NT2/D1 (cell line): ENCODE measurements at places on chromosomes 4 and X.
A peak's percentile ranks its signal among the peaks of the same experiment; 100 is the strongest.

DNA sequence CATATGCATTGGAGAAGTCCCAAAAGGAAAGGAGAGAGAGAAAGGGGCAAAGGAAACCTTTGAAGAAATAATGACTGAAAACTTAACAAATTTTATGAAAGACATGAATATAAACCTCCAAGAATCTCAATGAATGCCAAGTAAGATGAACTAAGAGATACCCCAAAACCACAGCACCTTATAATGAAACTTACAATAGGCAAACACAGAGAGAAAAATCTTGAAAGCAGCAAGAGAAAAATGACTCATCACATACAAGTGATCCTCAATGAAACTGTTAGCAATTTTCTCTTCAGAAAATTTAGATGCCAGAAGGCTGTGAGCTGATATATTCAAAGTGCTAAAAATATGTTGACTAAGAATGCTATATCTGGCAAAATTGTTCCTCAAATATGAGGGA lies 10.1 kb downstream of the SMIM10L2A start:
- DNase-seq: no peak

DNA sequence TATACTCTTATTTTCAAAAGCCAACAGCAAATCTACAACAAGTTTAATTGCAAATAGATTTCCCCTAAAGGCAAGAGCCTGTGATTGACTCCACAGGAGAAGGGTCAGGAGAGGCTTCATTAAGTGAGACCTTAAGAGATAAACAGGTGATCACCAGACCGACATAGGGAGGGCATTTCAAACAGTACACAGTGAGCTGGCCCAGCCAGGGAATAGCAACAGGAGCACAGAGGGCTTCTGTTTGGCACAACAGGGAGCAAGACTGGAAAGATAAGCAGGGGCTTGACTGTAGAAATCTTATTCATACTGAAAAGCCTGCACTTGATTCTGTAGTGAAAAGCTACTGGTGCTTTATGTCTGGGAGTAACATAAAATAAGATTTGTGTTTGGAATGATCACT lies 3.9 kb downstream of the RUFY3 start:
- no peak for DNase-seq

- no peak for DNase-seq
Observed at GRCh38 chr4:8080754-8081065, 77.9 kb downstream of the ABLIM2 start.

DNA sequence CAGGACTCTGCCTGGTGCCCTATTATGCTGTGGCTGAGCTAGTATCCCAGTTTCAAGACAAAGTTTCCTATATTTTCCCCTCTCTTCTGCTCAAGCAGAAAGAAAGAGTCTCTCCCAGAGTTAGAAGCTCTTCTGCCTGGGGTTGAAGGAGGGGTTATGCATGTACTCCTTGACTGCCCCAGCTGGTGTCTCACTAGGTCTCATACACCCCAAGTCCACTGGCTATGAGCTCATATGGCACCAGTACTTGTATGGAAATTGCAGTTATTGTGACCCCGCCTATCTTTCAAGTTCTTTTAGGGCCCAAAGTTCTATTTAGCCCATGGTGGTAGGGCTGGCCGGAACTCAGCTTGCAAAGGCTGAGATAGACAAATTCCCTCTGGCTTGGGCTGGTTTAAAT lies 131.8 kb downstream of the NBDY start:
- DNase-seq: no peak

DNA sequence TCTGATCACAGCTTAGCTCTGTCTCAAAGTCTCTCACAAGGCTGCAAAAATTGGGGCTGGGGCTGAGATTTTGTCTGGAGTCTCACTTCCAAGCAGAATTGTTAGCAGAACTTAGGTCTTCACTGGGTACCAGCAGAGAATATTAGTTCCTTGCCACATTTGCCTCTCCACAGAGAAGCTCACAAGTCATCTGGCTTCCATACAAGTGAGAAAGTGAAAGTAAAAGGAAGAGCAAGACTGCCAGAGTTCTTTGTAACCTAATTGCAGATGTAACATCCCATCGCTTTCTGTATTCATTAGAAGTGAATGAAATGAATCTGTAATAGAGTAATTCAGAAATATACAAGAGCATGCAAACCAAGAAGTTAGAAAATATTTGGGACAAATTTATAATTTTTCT lies 624.1 kb upstream of the GNPDA2 start:
- no peak for DNase-seq

DNA sequence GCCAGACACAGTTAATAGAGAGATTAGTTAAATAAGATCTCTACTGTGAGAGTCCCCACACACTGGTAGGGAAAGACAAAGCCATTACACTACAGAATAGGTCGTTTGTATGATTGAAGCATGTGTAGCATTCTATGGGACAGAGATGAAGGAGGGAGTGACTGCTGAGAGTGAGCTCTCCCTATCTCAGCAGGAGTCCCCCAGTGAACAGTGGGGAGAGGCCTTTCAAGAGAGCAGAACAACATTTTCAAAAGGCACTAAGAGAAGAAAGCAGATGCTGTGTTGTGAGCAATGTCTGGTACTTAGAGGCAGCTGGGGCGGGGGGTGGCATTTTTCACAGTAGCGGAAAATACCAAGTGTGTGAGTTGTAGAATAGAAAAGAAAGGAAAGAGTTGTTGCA lies 413.6 kb downstream of the AFF2 start:
- DNase-seq: no peak

DNA sequence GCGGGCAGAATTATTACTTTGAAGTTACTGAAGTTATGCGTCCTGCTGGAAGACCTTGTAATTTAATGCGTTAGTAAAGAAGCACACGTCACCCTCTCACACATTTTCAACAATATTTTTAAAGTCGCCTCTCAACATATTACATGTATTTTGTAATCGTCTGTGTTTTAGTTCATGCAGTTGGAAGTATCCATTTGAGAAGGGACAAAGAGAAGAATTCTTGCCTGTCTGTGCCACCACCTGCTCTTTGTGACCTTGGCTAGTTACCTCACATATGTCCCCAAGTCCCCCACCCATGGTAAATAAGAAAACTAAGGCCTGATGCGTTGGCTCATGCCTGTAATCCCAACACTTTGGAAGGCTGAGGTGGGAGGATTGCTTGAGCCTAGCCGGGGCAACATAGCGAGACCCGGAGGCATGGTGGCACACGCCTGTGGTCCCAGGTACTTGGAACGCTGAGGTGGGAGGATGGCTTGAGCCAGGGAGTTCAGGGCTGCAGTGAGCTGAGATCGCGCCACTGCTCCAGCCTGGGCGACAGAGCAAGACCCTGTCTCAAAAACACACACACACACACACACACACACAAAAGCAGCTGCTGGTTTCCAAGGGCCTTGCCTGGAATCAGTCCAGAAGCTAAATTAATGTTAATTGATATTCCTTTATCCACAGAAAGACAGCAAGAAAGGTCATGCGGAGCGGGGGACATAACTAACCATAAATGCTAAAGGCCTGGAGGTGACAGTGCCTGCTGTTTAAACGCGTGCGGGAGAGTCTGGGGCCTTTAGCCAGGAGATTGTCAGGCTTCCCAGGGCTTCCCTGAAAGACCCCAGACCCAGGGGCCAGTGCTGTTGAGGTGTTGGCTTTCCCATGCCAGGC lies 811 bp downstream of the TMEM187 start:
- no peak for DNase-seq

DNA sequence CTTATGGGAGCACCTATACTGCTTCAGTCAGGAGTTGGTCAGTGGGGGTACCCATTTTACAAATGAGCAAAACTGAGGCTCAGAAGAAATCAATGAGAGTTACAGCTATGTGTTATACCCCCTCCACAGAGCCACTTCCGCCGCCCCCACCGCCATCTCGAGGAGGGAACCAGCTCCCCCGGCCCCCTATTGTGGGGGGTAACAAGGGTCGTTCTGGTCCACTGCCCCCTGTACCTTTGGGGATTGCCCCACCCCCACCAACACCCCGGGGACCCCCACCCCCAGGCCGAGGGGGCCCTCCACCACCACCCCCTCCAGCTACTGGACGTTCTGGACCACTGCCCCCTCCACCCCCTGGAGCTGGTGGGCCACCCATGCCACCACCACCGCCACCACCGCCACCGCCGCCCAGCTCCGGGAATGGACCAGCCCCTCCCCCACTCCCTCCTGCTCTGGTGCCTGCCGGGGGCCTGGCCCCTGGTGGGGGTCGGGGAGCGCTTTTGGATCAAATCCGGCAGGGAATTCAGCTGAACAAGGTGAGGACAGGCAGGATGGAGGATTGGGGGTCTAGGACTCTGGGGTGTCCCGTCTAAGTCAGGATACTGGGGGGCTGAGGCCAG lies 5.0 kb downstream of the WAS start:
- no peak for DNase-seq

DNA sequence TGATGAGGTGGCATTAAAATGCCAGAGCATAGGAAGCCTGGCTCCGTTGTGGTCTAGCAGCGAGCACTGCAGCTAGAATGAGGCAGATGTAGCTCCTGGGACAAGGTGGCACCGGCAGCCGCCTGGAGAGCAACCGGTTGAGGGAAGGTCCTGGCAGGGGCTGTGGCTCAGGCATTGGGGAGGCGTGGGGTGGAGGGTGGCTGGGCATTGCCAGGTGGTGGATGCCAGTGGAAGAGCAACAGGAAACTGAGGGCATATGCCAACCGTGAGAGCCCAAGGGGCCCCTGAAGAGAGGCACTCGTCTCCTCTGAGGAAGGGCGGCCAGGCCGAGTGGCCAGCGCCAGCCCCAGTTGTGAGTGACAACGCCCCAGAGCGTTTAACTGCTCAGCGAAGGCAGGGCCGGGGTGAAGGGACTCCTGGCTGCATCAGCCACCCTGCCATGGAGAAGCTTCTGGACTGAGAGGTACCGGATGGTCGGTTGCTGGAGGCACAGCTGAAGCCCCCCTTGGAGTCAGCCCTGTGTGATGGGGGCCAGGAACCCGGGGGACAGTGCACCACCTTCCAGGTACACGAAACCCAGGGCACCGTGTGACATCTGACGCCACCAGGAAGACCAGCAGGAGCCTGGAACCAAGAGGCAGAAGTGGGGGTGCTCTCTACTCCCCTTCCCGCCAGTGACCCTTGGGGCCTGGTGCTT lies 13.2 kb upstream of the PDE6B start:
- DNase-seq: no peak

DNA sequence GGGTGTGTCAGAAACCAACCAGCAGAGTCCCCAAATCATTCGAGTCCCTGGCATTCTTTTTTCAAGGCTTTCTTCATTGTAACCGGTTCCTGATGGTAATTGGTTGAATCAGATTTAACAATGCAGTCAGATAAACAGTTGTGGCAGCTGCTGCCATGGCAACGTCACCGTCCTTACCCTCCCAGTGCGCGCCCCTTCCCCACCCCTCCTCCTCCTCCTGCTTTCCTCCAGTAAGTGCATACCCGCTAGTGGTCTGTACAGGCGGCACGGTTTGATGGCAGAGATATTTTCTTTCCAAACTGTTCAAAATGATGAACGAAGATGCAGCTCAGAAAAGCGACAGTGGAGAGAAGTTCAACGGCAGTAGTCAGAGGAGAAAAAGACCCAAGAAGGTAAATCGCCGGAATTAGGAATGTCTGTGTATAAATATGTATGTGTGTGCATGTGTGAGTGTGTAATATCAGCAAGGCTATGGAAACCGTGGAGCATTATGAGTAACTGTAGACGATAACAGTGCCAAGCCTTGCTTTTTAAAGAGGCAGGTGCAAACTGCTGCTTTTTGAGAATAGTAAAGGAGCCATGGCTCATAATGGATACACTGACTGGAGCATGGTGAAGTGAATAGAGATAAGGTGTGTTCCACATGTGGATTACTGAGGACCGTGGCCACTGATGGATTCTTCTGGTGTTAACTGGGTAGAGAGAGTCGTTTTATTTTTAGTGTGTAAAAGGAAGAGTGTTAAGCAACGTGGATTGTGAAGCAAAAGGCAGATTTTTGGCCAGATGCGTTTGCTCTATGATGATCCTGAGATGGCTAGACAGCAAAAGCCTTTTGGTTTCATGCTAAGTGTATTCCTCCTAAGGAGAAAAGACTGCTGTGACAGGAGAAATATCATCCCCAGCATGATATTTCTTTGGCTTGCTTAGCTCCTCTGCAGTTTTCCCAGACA lies at the start of gene ANK2:
TSS of gene ANK2 (plus strand) at position 233 of the 950 bp plus-strand sequence. CDS start at position 309, 76 bp downstream.
- peak; percentile 18 for DNase-seq

GRCh38 chr4:4541040-4541631 lies 712 bp downstream of the STX18 start:
- DNase-seq: no peak

- DNase-seq: no peak
Observed at GRCh38 chr4:145390571-145390970, 91.1 kb upstream of the SMAD1 start.

DNA sequence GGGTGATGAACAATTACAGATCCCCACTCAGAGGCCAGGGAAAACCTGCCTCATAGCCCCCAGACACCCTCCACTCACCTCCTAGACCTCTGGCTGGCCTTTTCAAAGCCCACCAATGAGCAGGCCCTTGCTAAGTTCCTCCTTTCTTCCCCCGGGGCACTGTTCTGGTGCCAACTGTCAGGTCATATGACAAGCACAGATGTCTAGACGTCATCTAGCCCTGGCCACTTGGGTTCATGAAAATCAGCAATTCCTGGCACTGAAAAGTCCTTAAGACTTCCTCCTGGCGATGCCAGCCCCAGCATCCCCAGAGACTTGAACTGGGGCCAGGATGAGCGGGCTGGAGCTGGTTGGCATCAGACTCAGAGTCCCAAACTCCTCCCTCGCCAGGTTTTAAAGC lies 115.6 kb upstream of the NALF2 start:
- DNase-seq: no peak

GRCh38 chr4:10983268-10983667 lies 298.7 kb upstream of the CLNK start:
- DNase-seq: no peak

DNA sequence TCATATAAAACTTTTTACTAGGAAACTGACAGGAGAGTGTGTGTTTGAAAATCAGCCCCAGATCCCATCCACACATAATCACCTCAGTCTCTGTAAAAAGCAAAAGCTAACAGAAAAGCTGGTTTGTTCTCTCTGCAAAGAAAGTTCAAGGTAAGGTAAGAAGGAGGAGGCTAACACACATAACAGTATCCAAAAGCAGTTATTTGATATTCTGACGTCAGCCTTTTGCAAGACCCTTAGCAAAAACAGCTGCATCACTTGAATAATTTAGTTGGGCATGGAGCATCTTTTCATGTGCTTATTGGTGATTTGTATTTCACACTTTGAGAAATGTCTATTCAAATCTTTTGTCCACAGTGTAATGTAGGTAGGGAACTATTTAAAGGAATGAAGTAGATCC lies 5.5 kb downstream of the TCEAL9 start:
- no peak for DNase-seq

DNA sequence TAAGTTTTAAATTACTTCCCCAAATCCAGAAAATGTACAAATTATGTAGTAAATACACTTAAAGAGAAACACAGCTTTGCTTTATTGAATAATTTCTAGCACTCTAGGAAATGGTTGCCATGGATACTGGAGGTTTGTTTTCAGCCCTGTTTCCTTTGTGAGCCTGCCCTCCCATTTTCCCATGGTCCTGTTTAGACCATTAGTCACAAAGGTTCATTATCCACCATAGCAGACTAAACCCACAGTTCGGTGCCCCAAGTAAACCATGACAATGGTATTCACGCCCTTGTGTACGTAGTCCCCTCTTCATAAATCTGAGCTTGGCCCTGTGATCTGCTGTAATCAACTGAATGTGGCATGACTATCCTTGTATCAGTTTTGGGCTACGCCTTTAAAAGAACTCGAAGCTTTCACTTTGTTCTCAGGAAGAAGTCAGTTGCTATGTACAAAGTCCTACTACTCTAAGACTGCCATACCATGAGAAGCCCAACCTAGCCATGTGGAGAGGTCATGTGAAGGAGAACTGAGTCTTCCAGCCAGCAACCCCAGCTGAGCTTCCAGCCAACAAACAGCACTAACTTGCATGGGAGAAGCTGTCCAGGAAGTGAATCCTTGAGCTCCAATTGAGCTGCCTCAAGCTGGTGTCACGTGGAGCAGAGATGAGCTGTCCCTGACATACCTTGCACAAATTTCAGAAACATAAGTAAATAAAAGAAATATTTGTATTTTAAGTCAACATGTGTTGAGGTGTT lies 300.4 kb downstream of the LDB2 start:
- DNase-seq: no peak
